ENCODE measurements at places on chromosomes 7 and 10.

- no peak for DNase-seq
These were observed 93.3 kb downstream of the HYCC1 start for GRCh38 chr7:22920672-22921071.

DNA sequence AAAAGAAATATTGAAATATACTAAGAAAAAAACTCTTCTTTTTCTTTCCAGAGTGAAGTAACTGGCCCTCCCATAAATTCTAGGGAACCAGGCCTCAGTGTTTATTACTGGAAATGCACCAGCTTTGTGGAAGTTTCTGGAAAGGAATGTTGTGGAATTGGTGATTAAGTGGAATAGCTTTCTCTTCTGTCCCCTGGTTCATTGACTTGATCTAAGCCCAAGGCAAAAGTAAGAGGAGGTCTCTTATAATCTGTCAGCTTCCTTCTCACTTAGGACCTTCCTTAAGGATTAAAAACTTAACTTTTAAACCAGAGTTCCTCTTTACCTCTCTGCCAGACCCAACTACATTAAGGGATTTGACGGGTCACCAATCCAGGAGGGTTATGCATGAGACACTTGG is 266.2 kb downstream of the SLC25A13 start:
- no peak for DNase-seq

DNA sequence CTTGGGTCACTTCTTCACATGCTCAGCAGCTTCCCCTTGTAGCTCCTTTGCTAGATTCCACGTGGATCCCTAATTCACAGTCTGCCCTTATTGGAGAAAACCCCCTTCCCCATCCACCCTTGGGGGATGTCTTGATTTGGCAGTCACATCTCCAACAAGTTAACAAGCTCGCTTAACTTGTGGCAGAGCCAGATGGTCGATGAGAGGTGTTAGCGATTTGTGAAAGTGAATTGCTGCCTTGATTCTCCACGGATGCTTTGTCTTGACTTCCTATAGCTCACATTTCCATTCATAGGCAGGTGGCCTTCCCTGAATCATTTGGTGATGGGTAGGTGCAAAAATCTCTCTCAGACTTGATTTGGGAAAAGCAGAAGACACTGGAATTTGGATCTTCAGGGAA is 387.9 kb downstream of the TCERG1L start:
- no peak for DNase-seq

- peak; percentile 26 for DNase-seq
These were observed 160.0 kb upstream of the ANK3 start for GRCh38 chr10:60549686-60550085.

GRCh38 chr10:71700731-71701368 is 18.7 kb downstream of the C10orf105 start:
- no peak for DNase-seq

GRCh38 chr7:121853307-121853706 is 19.7 kb upstream of the PTPRZ1 start:
- DNase-seq, result no peak

GRCh38 chr10:81838950-81839349 is 36.0 kb upstream of the NRG3 start:
- DNase-seq, result no peak

GRCh38 chr10:63005246-63005645 is 127.9 kb upstream of the NRBF2 start:
- DNase-seq, result no peak

DNA sequence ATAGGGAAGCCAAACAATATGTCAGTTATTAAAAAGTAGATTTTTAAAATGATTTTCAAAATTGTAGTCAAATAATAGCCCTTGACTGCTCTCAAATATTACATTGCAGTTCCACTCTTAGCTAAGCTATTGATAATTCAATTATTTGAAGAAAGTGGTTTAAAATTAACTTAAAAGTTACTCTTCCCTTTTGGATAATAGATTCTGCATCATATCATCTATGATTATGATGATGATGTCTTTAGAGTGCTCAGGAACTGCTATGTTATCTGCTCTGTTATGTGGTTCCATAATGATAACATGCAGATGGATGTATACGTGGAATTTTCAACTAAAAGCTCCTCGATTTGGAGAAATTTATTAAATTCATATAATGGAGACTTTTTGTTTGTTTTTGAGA is 110.0 kb downstream of the ADAM22 start:
- DNase-seq, result no peak

DNA sequence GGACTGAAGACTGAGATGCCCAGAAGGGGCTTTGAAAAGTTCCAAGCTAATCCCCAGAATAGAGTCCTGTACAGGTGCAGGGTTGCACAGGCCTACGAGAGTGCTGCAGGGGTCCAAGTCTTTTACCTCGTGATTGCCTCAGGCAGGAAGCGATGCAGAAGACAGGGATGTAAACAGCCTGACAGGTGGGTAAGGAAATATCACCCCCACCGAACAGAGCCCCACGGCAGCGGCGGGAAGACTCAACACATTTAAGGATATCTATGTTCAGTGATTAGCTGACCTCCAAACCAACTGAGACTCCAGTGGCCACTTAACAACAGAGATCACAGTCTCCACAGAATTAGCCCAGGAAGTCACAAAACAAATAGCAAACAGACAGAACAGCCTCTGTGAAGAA is 73.9 kb upstream of the VIPR2 start:
- no peak for DNase-seq

GRCh38 chr7:93043385-93043985 is 74.3 kb downstream of the SAMD9 start:
- peak; percentile 5 for DNase-seq

GRCh38 chr7:148944935-148945934 is 61.1 kb upstream of the EZH2 start:
- DNase-seq, result no peak

- no peak for DNase-seq
These were observed 209.3 kb upstream of the TBX20 start for GRCh38 chr7:35463176-35463700.

- peak; percentile 23 for DNase-seq
These were observed 109.4 kb upstream of the PDCD4 start for GRCh38 chr10:110762109-110762848.

GRCh38 chr10:458421-458851 is 231.0 kb downstream of the DIP2C start:
- no peak for DNase-seq

DNA sequence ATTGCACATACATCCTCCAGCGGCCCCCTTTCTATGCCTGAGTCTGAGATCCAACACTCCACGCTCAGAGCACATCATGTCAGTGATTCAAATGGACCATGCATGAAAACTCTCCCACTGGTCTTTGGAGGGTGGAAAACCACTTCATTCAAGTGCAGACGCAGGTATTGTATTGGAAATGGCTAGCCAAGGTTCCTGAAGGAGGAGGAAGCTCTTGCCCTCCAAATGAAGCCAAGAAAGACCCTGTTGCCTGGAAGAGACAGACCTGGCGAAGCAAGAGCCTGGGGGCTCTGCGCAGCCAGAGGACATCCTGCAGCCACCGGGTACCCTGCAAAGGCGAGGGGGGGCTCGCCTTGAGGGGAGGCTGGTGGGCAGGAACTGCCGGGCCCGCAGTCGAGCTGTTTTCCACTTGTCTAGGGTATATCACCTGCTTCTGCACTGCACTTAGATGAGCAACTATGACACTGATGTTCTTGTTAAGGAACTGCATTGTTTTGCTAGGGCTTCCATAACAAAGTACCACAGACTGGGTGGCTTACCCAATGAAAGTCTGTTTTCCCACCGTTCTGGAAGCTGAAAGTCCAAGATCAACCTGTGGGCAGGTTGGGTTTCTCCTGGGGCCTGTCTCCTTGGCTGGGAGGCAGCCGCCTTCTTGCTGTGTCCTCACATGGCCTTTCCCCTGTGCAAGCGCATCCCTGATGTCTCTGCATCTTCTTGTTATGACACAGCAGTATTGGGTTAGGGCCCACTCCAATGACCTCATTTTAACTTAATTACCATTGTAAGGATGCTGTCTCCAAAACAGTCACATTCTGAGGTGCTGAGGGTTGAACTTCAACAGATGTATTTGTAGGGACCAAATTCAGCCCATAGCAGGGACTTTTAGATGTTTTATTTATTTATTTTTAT is 233.4 kb downstream of the ARHGAP12 start:
- DNase-seq, result no peak

DNA sequence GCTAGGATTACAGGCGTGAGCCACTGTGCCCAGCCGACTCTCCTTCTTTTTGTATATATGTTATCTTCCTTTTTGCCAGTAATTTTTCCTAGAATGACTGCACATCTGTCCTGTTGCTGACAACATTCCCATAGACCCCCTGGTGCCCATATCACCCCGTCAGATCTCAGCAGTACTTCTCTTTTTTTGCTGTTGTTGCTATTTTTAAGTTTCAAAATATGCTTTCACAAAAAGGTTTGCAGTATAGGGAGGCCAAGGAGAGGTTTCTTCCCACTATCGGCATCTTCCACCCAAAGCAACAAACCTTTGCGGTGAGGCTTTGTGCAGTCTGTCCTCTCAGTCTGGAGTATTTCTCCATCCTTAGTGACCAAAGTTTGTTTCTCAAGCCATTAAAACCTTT is 23.1 kb downstream of the PIK3CG start:
- DNase-seq, result no peak

DNA sequence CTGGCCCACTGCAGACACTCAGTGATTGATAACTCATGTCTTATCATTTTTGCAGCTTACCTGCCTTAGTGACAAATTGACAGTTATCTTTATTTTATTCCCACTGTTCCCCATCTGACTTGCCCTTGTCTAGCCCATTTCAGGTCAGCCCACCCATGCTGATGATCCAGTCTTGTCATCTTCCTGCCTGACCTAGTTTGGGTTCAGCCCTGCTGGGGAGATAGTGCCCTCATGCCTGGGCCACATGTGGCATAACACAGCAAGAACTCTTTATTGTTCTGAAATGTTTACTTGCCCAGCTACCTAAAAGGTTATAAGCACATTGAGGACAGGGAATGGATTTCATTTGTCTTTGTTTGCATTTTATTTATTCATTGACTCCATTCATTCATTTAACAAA is 75.6 kb downstream of the ENTPD1 start:
- no peak for DNase-seq

- no peak for DNase-seq
These were observed 158.4 kb downstream of the BBS9 start for GRCh38 chr7:33287738-33288137.

GRCh38 chr10:7492660-7493046 is 81.8 kb upstream of the SFMBT2 start:
- DNase-seq, result no peak

DNA sequence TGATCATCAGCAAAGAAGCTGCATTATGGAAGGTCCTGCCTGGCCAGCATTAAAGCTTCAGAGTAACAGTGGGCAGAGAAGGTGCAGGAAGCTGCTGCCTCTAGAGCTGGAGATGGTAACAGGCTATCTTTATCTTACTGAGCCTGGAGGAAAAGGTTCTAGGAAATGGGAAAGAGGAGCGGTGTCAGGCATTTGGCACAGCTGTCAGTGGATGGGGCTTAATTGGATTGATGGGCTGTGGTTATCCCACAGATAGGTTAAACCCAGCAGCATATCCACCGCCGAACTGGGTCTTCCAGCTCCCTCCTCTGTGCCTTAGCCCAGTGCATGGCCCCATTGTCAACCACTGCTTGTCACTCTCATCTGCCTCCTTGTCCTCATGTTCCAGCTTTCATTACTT is 127.6 kb downstream of the CCNY start:
- no peak for DNase-seq

GRCh38 chr7:141533149-141533949 is 17.9 kb upstream of the AGK start:
- peak; percentile 86 for DNase-seq

GRCh38 chr10:98096731-98097130 is 37.7 kb upstream of the R3HCC1L start:
- DNase-seq, result no peak

DNA sequence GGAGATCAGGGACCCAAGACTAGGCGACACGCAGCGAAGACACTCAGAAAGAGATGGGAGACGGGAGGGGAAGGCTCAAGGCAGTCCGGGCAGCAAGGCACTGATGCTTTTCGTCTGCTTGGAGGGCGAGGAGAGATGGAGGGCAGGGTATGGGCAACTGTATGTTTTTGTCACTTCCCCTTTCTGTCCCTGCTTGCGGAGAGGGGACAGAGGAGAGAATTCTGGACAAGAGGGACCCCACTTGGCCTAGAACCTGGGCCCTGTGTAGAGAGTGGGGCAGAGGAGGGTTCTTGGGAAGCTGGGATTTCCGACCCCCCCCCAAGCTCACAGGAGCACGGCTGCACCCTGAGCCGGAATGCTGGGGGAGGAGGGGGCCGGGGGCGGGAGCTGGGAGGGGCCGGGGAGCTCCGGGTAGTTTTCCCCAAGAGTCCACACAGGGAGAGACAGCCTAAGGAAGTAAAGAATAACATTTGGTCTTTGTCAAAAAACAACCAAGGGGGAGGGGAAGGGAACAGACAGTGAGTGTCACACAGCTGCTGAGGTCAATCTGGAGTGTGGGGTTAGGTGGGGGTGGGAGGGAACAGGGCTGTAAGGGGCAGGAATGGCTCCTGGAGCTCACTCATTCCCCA is 1.8 kb downstream of the LRCH4 start:
- DNase-seq, result no peak

DNA sequence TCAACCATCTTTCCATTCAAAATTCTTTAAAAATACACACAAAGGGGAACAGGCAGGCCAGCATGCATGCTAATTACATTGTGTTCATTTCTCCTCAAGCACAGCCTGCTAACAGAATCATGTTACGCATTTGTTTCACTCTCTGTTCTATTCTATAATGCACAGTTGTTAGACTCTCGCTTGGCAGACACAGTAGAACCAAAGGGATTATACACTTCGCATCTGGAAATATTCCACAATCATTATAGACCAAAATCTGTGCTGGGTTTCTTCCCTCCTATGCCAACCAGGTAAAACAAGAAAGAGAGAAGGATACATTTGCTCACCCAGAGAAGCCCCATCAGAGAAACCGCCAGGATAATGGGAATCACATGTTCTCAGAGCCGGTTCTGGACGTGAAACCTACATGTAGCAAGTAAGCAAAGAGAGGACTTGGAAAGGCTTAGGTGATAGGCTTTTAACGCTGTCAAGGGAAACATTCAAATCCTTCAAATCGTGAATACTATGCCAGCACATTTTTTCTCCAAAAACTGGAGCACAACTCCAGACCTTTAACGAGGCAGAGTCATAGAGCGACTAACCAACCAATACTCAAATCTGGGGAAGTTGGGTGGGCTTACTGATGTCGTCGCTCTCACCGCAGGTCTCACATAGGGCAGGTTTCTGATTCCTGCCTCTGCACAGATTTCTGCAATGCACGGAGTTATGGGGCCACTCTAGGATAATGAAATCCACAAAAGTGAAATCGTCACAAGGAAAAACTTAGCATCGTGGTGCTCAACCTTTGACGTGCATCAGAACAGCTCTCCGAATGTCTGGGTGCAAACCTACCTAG is 380.5 kb upstream of the AUTS2 start:
- DNase-seq, result peak; percentile 50

- no peak for DNase-seq
These were observed at the start of gene PRF1 for GRCh38 chr10:70602665-70603448. TSS of gene PRF1 (minus strand) at chr10:70602741. CDS start at chr10:70600902, 1,839 bp downstream.

GRCh38 chr10:61047081-61047480 is 103.1 kb upstream of the RHOBTB1 start:
- no peak for DNase-seq

Data from NCI-H1092 treated with DMSO at 0.1 percent for 48 hours (cell line).